Stimulated activated CD4-positive, alpha-beta T cell treated with anti-CD3 and anti-CD28 coated beads, Interleukin-4, amount 100 ng/mL, for 4 hours (primary cell): ENCODE measurements at places on chromosomes 2 and 18.

- no peak for DNase-seq
Measured at GRCh38 chr2:235564884-235565530, 71.2 kb downstream of the AGAP1 start.

GRCh38 chr2:188201639-188202038, 90.0 kb upstream of the GULP1 start:
- no peak for DNase-seq

DNA sequence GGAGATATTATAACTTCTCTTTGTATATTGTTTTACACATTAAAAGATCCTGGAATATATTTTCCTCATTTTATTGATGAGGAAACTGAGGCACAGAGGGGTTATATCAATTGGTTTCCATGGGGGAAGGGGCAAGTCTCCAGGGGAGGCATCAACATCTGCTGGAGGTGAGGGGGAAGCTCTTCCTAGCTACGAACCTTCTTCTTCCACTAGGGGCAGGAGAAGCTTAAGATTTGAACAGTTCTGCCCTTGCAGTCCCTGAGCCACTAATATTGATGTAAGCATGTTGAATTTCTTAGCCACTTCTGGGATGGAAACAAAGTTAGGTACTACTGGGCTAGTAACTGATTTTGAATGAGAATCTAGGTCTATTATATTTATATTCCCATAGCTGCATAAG, 140.1 kb upstream of the AQP4 start:
- no peak for DNase-seq

DNA sequence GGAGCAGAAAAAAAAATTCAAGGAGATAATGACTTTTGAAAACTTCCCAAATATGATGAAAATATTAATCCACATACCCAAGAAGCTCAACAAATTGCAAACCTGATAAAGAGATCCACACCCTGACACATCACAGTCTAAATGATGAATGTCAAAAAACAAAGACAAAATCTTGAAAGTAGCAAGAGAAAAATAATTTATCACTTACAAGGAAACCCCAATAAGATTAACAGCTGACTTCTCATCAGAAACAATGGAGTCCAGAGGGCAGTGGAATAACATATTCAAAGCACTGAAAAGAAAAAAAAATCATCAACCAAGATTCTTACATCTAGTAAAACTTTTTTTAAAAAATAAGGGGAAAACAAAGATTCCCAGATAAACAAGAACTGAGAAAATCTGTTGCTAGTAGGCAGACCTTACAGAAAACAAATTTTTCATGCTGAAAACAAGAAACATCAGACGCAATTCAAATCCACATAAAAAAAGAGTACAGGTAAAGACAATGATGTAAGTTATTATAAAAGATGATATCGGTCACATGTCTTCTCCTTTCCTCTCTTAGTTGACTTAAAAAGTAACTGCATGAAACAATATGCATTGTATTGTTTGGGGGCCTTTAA, 21.3 kb downstream of the SLC66A2 start:
- DNase-seq: no peak

GRCh38 chr18:13464432-13465123, 246.0 kb downstream of the LDLRAD4 start:
- peak; percentile 50 for DNase-seq

DNA sequence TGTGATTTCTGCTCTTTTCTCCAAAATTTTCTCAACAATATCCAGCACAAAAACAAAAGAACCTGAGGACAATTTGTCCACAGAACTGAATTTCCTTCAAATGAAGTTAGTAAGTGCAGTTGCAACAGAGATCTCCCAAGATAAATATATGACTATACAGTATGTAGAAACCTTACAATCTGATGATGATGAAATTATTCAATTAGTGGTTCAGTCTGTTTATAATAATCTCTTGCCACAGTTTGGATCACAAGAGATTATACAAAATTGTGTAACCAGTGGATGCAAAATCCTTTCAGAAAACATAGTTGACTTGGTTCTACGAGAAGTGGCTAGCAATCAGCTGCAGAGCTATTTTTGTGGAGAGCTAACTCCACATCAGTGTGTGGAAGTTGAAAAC, 68.7 kb downstream of the FSIP2 start:
- DNase-seq: no peak

GRCh38 chr2:58155160-58155778, 85.9 kb downstream of the FANCL start:
- no peak for DNase-seq

- DNase-seq: no peak
Measured at GRCh38 chr18:79211844-79212243, 142.7 kb downstream of the ATP9B start.

GRCh38 chr2:40201425-40201824, 250.5 kb downstream of the SLC8A1 start:
- no peak for DNase-seq

GRCh38 chr2:28395334-28396061, 2.8 kb downstream of the FOSL2 start:
- DNase-seq: no peak

DNA sequence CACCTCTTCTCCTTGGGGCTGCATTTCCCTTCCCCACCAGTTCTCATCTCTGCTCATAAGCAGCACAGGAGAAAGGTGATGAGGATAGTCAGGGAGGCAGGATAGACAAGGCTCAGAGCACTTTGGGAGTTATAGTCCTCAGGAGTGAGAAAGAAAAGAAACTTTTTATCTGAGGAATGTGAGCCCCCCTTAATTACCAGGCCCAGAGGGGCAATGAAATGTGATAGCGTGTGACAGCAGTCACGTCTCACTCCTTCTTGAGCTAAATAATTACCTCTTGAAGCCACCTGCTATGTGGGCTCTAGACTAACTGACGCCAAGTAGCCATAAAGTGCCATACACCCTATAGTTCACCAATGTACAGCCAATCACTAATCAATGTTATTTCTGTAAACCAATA, 105.8 kb downstream of the SPP2 start:
- DNase-seq: no peak
